ENCODE measurements at places on chromosomes 2 and 18.
A peak's percentile ranks its signal among the peaks of the same experiment; 100 is the strongest.

DNA sequence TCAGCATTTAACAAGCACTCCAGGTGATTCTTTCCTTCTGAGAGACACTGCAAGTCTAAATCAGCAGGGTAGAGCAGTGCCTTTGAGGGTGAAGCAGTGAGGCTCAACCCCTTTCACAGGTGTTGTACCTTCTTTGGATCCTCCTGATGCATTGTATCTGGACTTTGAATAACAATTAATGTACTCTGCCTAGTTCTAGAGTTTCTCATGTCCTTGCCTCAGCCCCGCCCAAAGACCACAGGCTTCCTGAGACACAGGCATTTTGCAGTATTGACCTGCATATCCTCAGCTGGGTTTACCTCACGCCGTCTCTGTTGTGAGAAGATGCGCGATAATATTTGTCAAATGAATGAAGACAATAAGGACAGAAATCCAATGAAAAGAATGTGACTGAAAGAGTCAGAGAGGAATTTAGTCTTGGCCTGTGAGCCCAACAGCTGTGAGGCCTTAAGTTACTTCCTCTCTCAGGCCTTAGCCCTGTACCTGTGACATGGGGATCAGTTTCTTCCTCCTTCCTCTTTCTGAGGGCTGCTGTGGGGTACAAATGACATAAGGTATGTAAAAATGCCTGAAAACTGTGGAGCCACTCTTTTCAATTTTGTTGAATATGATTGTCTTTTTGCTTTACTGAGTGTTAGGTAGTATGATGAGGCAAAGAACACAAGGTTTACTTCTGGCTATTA, 43.7 kb downstream of the WIPF1 start:
- DNase-seq, result peak; percentile 3

GRCh38 chr2:40436093-40436475, 15.8 kb downstream of the SLC8A1 start:
- no peak for DNase-seq

- DNase-seq, result no peak
Measured at GRCh38 chr18:41940506-41941215, 14.4 kb upstream of the PIK3C3 start.

- no peak for DNase-seq
Measured at GRCh38 chr2:19752500-19752899, 149.3 kb downstream of the TTC32 start.

DNA sequence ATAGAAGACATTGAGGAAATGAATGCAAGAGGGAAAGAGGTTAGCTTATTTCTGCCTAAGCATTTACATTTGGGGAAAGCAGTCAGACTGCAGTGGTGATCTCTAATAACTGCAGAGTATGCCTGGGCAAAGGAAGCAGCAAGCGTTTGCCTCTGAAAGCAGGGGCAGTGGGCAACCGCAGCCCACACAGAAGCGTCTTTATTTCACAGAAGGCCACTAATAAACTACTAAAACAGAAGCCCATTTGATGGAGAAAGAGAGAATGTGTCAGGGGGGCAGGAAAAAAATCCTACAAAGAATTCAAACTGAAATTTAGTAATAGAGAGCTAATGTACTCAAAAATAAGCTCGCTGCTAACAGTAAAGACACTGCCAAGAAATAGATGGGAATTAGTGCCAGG, 53.1 kb downstream of the LRRTM4 start:
- no peak for DNase-seq

DNA sequence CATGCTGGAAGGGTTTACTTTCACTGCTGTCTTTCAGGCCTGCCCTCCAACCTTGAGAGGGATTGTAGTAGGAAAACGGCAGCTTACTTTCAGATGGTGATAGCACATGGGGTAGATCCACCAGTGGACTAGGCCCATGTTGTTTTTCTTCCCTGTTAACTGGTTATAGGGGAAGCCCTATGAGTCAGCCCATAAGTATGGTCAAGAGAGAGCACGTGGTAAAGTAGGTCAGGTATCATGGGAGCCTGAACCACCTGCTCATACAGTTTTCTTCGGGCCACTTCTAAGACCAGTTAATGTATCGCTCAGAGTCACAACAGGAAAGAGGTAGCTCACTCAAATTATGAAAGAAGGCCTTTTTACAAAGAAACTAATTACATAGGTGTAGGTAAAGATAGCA, 33.0 kb downstream of the PDK1 start:
- DNase-seq, result no peak

GRCh38 chr2:24351981-24352380, 8.4 kb downstream of the ITSN2 start:
- DNase-seq, result no peak

DNA sequence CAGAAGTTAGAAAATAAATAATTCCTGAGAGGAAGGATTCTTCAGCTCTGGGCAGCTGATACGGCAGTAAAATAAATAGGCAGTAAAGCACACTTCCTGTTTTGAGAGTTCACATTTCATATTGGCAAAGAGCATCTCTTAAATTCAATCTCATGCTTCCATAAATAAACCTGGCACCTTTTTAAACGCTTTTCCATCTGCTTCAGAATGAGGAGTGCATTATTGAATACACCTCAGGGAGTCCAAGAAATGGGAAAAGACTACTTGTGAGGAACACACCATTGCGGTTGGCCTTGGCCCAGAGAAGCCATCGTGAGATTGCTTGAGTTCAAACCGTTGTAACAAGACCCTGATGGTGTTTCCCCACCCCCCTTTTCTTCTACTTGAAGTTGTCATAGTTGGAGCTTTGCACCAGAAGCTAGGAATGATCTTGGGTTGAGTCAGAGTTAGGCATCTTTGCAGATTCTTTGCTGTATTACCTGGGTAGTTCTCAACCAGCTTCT, 123.9 kb downstream of the RDH14 start:
- DNase-seq, result no peak

DNA sequence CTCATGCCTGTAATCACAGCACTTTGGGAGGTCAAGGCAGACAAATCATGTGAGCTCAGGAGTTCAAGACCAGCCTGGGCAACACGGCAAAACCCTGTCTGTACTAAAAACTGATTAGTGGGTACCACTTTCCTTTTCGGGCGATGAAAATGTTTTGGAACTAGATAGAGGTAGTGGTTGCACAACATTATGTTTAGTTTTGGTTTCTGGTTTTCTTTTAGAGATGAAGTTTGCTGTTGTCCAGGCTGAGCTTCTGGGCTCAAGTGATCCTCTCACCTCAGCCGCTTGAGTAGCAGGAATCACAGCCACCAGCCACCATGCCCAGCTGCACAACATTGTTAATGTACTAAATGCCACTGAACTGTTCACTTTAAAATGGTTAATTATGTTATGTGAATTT, 27.6 kb downstream of the AAK1 start:
- DNase-seq, result no peak

DNA sequence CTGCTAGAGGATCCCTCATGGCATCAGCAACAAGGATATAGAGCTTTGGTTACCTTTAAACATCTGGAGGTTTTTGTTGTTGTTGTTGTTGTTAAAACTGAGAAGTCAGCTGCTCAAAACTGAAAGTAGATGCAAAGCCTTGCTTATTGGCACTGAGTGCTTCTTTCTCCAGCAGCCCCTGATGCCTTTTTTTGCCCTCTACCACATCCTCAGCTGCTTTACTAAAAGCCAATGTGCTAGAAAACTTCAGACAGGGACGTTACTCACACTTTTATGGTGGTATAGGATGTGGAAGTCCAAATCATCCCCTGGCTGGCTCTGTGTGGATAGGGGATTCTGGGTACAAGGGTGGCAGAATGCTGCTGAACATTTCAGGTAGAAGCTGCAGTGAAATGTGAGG, 78.3 kb upstream of the CHST9 start:
- no peak for DNase-seq

DNA sequence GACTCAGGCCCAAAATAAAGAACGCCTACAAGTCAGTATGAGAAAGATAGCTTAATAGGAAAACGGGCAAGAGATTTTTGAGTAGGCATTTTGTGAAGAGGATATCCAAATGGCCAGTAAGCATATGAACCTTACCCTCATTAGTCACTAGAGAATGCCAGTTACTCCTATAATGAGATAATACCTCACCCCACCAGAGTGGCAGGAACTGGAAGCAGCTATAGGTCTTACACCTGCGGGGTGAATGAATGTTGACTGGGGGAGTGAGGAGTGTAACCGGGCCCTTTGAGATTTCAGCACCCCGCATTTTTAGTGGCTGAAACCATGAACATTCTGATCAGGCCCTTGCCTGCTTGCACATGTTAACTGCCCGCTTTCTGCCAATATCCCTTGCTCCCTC, 7.5 kb upstream of the PTPN2 start:
- no peak for DNase-seq

GRCh38 chr18:48342125-48342524, 67.1 kb downstream of the ZBTB7C start:
- no peak for DNase-seq

DNA sequence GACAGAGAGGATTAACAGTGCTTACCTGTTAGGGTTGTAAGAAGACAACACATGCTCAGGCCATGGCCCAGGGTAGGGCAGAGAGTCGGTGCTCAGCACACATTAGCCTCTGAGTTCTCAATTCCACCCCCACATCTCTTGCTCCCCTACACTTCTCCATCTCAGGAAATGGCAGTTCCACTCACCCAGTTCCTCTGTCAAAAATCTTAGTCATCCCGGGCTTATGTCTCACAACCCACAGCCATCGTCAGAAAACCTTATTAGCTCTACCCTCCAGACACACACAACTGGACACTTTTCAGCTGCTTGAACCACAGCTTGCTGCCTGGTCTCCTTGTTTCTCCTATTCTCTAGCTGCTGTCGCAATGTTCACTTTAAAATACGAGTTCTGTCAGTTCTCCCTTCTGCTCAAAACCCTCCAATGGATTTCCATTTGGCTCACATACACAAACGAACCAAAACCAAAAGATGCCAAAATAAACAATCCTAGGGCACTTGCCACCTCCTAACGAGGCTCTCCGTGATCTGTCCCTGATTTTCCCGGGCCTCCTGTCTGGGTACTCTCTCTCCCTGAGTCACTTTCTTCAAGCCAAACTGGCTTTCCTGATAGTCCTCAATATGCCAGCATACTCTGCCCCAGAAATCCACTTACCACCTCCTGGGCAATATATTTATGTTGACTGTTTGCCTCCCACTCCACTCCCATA, 89.7 kb downstream of the KCTD1 start:
- DNase-seq, result no peak

DNA sequence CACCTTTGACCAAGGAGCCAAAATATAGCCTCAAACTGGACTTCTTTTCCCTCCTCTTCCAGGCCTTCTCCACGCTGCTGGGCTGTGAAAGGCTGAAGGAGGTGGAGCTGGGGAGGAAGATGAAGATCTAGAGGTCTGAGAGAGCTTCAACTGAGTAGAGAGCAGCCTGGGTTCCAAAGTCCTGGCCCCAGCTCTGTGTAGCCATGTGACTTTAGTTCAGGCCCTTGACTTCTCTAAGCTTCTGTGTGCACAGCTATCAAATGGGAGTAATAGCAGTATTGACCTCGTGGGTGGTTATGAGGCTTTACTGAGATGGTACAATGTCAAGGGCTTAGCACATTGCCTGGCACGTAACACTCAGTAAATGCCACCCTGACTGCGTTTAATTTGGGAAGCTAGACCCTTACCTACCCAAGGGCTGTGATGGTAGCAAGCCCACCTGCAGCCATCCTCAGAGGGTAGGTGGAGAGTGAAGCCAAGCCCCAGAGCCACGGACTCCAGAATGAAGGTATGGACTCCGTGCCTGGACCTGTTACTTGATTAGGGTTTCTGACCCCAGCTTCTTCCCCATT, 38.4 kb downstream of the SERTAD2 start:
- no peak for DNase-seq

- no peak for DNase-seq
Measured at GRCh38 chr2:30865243-30865642, 58.0 kb upstream of the CAPN13 start.

GRCh38 chr2:8627692-8628085, 54.2 kb upstream of the ID2 start:
- DNase-seq, result no peak

- DNase-seq, result no peak
Measured at GRCh38 chr2:189161894-189162293, 17.7 kb downstream of the COL5A2 start.

DNA sequence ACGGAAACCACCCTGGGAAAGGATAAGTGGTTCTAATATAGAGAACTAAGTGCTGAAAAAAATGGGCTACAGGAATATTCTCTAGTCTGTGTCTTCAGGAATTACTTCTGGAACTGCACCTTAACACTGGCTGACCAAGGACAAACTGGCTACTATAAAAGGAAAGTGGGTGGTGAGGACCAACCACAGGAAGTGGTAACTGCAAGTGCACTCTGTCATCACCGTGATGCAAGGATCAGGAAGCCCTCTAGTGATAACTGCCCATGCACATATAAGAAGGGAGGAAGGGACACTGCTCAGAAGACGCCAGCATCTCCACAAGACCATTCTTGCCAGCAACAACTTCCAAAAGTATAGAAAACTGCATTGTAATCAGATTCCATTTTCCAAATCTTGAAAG, 424.4 kb upstream of the RGPD4 start:
- DNase-seq, result no peak

DNA sequence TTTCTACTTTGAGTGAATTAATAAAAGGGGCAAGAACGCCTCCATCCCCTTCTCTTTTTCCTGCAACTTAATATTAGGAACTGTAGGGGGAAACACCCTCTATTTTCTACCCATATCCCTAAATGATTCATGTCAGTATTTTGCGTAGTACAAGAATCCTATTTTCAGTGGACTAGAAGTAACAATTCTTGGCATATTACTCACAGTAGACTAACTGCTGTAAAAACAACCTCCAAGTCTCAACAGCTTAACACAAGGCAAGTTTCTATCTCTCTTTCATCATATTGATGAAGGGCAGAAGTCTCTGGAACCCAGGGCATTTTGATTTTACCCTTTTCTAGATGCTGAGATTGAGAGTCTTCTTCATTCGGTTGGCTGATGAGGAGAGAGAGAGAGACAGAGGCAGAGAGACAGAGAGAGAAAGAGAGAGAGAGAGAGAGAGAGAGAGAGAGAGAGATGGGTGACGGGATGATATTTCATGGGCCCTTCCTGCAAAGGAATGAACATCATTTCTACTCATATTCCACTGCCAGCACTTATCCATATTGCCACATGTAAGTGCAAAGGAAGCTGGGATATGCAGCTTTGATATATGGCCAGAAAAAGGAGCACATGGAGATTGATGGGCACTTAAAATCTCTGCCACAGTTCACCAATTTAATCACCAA, 481.6 kb downstream of the LPIN1 start:
- DNase-seq, result no peak

- DNase-seq, result no peak
Measured at GRCh38 chr18:79199691-79200374, 130.6 kb downstream of the ATP9B start.

DNA sequence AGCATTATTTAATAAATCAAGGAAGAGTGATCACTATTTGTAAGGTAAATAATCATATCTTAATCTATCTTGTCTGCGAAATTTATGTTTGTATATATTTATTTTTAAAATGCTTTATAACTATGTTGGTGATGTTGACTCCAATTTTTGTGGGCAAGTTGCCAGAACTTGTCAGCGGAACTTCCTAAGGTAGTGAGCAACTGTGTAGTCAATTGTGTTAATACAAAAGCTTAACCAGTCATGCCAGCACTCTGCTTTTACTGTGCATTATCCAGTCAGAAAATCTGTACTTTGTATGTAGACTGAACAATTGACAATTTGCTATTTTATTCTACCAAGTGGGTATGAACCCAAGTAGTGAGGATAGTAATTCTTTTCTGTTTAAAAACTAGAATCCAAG, 61.9 kb upstream of the RND3 start:
- DNase-seq, result no peak

GRCh38 chr2:176691471-176691870, 422.2 kb downstream of the MTX2 start:
- no peak for DNase-seq
